ENCODE measurements at places on chromosomes 5 and 9. TPM values are rescaled to one million over a fixed set of nuclear protein-coding genes. Genes with fewer than 3 reads are reported as not detected.
A peak's percentile ranks its signal among the peaks of the same experiment; 100 is the strongest.

DNA sequence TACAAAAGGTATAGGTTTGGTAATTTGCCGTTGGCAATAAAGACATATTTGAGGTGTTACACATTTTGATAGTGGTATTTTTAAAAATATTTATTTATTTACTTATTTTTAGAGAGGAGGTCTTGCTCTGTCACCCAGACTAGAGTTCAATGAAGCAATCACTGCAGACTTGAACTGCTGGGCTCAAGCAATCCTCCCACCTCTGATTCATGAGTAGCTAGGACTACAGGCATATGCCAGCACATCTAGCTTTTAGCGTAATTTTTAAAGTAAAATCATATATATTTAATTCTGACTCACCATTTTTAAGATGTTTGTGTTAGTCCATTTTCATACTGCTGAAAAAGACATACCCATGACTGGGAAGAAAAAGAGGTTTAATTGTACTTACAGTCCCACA is 1974.3 kb downstream of the EFNA5 start:
- H3K27ac ChIP-seq, result no peak overlapping the region
- H3K4me3 ChIP-seq, result no peak overlapping the region
- no peaks in the 10 kb centered on the region for H3K27me3 ChIP-seq
- no peaks in the 10 kb centered on the region for H3K36me3 ChIP-seq
- DNase-seq, result no peak

DNA sequence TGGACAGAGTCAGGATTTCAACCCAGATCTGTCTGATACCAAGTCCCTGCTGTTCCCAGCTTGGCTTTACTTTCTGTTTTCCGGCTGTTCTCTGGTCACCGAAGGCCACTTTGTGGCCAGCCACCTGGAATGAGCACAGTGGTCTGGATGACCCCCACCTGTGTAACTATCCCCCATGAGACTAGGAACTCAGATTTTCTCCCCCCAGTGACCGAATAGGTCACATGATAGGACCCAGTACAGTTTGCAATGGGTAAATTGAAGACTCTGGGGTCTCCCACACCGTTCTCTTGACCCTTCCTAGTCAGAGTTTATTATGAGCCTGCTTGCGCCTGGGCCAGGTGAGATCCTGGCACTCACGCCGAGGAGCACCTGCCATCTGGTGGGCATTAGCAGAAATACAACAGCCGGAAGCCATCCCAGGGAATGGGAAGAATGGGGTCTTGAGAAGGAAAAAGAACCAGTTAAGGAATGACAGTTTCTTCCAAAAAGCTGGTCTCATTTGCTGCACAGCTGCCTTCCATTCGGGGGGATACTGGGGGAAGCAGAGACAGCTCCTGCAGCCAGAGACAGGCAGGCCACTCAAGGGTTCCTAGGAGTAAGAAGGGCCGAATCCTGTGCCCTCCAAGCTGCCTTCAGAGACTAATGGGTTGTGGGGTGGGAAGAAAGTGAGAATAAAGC is 7.1 kb downstream of the PHYHD1 start:
- H3K4me1 ChIP-seq, result peaks cover 8% of the 10 kb centered on the region
- no peaks in the 10 kb centered on the region for H3K36me3 ChIP-seq
- no peaks in the 10 kb centered on the region for H3K27me3 ChIP-seq
- H3K4me3 ChIP-seq, result no peak overlapping the region

- H3K4me1 ChIP-seq, result peaks cover 5% of the 10 kb centered on the region
- no peak overlapping the region for H3K4me3 ChIP-seq
- DNase-seq, result peak; percentile 64
- no peaks in the 10 kb centered on the region for H3K36me3 ChIP-seq
- H3K27ac ChIP-seq, result no peak overlapping the region
These were observed 246.0 kb downstream of the GADD45G start for GRCh38 chr9:89850631-89851325.

GRCh38 chr9:136769710-136770191 is 5.4 kb upstream of the LCN15 start:
- no peaks in the 10 kb centered on the region for H3K36me3 ChIP-seq
- H3K4me3 ChIP-seq, result no peak overlapping the region
- no peaks in the 10 kb centered on the region for H3K27me3 ChIP-seq
- peak; percentile 73 for DNase-seq
- H3K27ac ChIP-seq, result no peak overlapping the region
- no peaks in the 10 kb centered on the region for H3K4me1 ChIP-seq

The SOWAHA gene
- not detected for total RNA-seq
